HuH-7.5 (cell line): ENCODE measurements at places on chromosomes 3 and 15.

- DNase-seq: no peak
These were observed 646.4 kb upstream of the NR2F2 start for GRCh38 chr15:95684126-95684525.

DNA sequence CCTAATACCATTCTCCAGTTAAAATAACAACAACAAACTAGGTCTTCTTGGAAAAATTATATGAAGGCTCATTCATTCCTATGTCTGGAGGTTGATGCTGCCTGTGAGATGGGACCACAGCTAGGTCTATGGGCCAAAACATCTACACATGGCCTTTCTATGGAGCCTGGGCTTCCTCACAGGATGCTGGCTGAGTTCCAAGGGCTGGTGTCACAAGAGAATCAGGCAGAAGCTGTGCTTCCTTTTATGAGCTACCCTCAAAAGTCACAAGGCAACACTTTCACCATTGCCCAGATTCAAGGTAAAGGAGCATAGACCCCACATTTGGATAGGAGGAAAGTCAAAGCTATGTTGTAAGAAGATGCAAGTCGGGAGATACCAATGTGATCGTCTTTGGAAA is 4.6 kb upstream of the RTP2 start:
- DNase-seq: no peak

DNA sequence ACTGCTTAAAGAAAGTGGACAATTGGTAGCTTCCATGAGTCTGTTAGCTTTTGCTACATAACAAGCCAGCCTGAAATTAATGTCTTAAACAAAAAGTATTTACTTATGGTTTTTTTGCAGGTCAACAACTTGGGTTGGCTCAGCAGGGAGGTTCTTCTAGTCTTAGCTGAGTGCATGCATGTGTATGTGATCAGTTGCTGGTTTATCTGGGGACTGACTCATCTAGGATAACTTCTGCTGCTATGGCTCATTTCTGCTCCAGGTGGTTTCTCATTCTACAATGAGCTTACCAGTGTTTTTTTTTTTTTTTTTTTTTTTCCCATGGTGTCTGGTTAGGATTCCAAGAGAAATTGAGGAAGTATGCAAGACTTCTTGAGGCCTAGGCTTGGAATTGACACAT is 244.7 kb downstream of the NSUN3 start:
- DNase-seq: no peak

- DNase-seq: no peak
These were observed 8.0 kb upstream of the MORC1 start for GRCh38 chr3:109125902-109126301.

DNA sequence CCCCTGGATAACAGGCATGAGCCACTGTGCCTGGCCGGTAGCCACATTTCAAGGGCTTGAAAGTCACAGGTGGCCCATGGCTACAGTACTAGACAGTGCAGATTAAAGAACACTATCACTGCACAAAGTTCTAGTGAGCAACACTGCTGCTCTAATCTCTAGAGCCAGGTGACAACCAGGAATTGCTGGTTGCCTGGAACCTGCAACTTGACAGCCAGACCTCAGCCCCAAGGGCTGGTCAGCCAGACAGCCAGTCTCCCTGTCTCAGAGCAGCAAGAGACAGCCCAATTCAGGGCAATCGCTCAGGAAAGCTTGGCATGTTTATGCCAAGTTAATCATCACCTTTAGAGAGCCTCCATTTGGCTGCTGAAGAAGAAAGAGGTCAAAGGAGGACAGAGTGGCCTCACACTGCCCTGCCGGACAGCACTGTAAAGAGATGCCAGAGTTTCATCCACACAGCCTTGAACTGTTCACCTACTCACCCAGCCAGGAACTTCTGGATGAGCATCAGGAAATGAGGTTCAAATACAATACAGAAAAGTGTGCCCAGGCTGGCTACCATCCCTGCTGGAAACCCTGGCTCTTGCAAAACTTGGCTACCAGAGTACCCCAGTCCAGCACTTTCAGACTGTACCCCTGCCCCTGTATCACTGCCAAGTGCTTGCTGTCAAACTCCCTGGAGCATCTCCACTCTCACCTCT is 6.0 kb downstream of the CCDC12 start:
- DNase-seq: peak; percentile 69

GRCh38 chr3:169641167-169641566 is 22.3 kb downstream of the MECOM start:
- no peak for DNase-seq

- no peak for DNase-seq
These were observed 41.6 kb downstream of the NR2C2 start for GRCh38 chr3:14988988-14989394.

GRCh38 chr3:132255041-132255745 is 62.0 kb upstream of the ACP3 start:
- DNase-seq: no peak

- DNase-seq: no peak
These were observed 1.9 kb downstream of the CSK start for GRCh38 chr15:74783808-74784175.

- no peak for DNase-seq
These were observed 47.2 kb downstream of the IGSF11 start for GRCh38 chr3:118987477-118987876.

DNA sequence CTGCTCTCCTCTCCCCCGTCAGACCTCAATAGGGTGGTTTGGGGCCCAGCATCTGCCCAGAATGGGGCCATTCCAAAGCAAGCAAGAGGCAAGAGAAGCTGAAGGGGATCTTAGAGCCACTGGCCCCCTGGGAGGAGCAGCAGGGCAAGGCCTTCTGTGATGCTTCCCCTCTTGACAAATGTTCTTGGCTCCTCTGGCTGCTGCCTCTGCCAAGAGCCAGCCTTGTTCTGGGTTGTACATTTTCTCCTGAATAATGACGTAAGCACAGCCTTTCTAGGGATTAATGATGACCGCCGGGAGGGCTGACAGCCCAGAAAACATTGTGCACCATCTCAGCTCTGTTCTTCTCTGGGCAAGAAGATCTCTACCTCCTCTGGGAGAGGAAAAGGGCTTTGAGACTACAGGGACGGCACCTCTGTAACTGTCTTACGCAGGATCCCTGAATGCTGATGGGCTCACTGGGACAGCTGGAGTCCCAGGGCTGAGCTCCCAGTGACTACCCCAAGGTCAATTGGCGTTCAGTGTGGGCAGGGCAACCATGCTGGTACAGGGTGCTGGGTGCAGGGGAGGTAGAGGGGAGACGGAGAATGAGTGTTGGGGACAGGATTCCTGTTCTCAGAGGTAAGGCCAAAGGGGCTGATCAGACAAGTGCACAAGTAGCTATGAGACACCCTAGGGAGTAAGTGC is 253.3 kb downstream of the FAM43A start:
- no peak for DNase-seq

- peak; percentile 36 for DNase-seq
These were observed 87.5 kb downstream of the NEK10 start for GRCh38 chr3:27281671-27282150.

- no peak for DNase-seq
These were observed 23.8 kb upstream of the FBLN2 start for GRCh38 chr3:13524979-13525669.

- DNase-seq: no peak
These were observed 4.9 kb downstream of the LIMD1 start for GRCh38 chr3:45599424-45599886.

GRCh38 chr15:57138349-57138788 is 219.9 kb downstream of the TCF12 start:
- peak; percentile 23 for DNase-seq

DNA sequence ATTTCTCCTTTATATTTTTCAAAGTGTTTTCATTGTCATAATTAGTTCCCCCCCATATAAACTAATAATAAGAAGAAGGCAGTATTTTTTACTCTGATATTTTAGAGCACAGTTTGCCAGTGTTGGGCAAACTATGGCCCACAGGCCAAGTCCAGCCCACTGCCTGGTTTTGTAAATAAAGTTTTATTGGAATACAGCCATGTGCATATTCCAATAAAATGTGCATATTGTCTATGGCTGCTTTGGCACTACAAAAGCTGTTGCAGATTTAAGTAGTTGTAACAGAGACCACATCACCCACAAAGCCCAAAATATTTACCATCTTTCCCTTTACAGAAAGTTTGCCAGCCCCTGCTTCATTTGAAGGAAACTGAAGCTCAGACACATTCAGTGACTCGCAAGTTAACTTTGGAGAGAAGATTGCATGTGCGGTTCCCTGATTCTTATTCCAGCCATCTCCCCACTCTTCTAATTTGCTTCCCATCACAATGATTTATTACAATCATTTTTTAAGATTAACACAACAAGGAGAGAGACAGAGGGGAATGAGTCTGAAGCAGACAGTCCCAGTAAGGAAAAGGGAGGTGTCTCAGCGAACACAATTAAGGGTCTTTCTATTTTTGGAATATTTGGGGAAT is 48.9 kb downstream of the RFTN1 start:
- no peak for DNase-seq

DNA sequence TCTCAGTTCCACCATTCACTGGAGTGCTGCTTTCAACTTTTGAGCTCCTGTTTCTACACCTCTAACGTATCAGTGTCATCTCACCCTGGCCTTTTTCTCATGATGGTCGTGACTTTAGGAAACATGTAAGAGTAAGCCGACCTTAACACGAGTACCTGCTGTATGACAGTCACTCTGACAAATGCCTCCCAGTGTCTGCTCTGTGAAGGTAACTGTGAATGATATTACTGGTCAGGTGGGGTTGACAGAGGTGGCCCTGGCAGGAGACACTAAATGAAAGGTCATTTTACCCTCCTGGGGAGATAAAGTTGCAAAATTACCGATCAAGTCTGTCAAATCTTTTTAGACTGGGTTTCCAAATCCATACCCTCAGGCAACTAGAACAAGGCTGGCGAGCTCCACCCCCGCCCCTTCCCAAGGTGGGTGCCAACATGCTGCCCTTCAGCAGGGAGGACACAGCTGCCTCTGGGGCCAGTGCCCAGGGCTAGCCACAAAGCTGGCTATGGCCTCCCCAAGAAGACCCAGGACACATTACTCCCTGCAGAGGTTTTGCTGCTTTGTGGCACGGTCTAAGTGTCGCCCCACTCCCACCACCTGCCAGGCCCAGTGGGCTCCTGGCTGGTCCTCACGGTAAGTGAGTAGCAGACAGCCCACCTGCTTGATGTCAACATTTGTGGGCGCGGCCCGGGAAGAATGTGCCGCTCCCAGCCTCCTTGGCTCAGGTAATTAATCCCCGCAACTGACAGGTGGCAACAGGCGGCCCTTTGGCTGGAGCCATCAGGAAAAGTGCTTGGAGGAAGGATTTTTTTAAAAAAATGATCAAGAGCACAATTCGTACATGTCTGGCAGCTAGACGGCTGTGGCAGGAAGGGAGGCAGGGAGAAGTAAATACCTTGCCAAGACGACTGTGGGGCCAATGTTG is 211.8 kb downstream of the TP63 start:
- DNase-seq: no peak

- DNase-seq: no peak
These were observed 185.3 kb downstream of the CACNA2D3 start for GRCh38 chr3:54307566-54308180.

GRCh38 chr15:70533931-70534742 is 229.2 kb downstream of the UACA start:
- DNase-seq: no peak

DNA sequence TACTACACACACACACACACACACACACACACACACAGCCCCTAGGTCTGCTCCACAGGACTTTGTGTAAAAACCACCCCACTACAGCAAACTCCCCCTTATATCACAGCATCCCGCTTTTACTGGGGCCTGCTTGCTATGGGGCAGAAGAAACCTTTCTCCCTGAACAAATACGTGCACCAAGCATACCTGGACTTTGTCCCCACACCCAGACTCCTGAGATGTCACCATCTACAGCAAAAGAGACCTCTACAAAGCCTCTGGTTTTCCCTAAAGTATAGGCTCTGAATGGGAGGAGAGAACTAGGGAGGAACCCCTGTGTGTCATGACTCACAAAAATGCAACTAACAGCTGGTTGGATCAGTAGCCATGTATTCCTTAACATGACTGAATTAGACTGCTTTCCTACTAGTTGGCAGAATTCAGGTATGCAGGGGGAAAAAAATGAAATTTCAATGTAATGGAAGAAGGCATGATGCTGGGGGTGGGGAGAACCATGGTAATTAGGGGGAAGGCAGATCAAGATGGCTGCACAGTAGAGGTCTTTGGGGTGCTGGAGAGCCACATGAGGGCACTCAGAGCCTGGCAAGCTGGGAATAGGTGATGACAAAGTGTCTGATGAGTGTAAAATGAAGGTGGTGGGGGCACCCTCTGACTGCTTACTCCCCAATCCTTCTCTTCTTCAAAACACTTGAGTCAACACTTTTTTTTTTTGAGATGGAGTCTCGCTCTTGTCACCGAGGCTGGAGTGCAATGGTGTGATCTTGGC is 45.9 kb downstream of the DAPK2 start:
- DNase-seq: no peak

- no peak for DNase-seq
These were observed 299.5 kb downstream of the CADM2 start for GRCh38 chr3:85258326-85258725.

DNA sequence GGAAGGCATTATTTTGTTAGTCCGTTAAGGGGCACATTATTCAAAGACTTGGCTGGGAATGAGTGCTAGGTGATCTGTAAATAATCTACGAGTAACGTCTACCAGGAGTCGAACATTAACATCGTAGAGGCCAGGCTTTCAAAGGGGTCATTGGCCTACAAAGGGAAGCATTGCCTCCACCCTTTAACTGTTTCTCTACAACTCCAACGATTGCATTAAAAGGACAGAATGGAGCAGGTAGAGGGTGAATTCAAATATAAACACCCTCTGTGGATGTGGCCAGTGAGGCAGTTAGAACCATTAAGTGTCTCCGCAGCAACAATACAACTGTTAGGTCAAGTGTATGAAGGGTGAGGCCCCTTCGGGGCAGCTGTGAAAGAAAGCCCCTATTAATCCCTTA is 126.0 kb upstream of the LMOD3 start:
- no peak for DNase-seq

DNA sequence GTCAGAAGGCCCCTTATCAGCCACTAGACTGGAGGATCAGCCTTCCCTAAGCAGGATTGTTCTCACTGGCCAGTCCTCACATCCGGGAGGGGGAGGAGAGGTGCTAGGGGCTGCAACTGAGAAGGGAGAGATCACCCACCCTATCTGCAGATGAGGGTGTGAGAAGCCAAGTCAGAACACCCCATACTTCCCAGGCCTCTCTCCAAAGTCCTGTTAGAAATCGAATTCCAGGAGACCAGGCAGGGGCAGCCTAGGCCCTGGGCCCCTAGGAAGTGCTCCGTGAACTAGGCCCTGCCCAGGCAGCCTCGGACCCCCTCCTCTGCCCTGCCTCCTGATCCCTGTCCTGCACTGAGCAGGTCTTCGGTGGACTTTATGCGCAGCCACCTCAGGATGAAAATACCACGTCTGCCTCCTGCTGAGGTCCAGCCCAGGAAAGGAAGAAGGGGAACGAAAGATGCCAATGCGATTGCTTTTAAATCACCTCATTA is 933 bp downstream of the DZIP1L start:
- DNase-seq: no peak

DNA sequence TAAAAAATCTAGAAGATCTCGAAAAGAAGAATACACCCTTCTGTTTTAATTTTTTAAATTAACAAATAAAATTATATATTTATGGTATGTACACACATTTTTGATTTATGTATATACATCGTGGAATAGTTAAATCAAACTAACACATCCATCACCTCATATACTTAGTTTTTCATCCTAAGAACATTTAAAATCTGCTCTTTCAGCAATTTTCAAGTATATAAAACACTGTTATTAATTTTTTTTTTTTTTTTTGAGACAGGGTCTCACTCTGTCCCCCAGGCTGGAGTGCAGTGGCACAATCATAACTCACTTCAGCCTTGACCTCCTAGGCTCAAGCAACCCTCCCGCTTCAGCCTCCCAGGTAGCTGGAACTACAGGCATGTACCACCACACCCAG is 32.8 kb upstream of the ACAP2 start:
- DNase-seq: no peak

- DNase-seq: no peak
These were observed 53.3 kb downstream of the EXOG start for GRCh38 chr3:38549486-38549885.

- peak; percentile 3 for DNase-seq
These were observed 21.0 kb upstream of the PCSK6 start for GRCh38 chr15:101510212-101511197.
